ENCODE measurements at places on chromosomes 5 and 9. TPM values are rescaled to one million over a fixed set of nuclear protein-coding genes. Genes with fewer than 3 reads are reported as not detected.

Gene LCN9
- not detected for total RNA-seq

Gene HAND1
- total RNA-seq: not detected

Gene CAMLG
- total RNA-seq: 12.4 TPM

Gene SNCAIP
- 4.7 TPM for total RNA-seq

Gene F2RL1
- 5.7 TPM for total RNA-seq

DNA sequence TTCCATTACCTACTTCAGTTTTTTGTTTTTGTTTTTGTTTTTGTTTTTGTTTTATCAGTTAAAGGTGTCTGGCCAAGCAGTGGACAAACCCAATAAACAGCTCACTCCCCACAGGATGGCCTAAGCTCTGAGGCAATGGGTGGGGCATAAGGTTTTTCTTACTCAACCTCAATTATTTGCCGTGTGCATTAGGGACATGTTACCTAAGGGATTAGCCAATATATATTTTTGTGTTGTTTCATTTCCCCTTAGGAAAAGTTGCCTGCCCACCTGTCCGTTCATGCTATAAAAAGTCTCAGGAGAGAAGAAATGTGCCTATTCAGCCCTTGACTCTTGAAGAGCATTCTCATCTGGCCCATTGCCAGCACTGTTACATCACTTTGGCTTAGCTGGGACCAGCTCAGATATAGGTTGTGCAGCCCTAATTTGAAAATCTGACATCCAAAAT lies 7.3 kb downstream of the SH3RF2 start:
- no peak for DNase-seq

DNA sequence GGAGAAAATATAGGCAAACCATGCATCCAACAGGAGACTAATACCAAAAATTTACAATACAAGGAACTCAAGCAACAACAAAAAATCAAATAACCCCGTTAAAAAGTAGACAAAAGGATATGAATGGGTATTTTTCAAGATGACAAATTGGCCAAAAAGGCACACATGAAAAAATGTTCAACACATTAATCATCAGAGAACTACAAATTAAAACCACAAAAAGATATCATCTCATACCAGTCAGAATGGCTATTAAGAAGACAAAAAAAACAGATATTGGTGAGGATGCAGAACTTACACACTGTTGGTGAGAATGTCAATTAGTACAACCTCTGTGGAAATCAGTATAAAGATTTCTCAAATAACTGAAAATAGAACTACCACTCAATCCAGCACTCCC lies 35.0 kb downstream of the TEX10 start:
- DNase-seq: no peak

- no peak for DNase-seq
Observed at GRCh38 chr9:126049088-126049487, 277.5 kb upstream of the MVB12B start.

GRCh38 chr5:123882965-123883345 lies 371.0 kb downstream of the CSNK1G3 start:
- no peak for DNase-seq

All from upper lobe of left lung (tissue), 6 donors.